ENCODE measurements at places on chromosomes 12 and 14.

DNA sequence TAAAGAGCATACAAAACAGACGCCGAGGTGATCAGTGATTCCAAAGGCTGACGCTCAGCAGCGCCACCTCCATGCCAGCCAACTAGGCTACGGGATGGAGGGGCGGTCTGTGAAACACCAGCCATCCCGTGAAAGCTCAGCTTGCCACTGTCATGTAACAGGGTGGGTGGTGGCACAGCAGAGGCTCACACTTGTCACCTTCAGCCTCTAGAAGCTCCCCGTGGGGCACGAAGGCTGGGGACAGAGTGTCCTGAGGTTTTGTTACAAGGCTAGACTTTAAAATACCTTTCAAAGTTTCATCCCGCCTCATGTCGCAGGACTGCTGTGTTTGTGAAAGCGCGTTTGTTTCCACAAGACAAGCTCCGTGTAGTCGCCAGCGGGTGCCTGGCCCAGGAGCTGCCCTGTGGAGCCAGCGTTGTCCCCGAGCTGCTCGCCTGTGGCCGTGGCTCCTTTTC lies 20.7 kb downstream of the XRCC3 start:
- no peak for DNase-seq

GRCh38 chr14:90693413-90693812 lies 122.8 kb downstream of the TTC7B start:
- no peak for DNase-seq

DNA sequence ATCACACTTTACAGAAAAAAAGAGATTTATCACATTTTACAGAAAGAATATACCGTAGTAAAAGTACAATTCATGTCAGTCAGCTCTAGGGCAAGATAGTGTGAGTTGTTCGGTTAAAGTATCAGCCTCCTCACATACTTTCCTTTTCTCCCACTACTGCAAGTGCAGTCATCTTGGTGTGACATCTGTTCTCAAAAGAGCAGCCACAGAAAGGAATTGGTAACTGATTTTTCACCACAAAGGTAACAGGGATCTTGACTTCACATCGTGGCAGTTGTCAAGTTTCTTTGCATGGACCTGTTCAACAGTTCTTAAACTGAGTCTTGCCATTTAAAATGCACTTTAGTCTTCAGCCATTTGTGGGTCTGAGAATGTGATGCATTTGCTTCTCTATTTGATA lies 5.0 kb upstream of the E2F7 start:
- no peak for DNase-seq

DNA sequence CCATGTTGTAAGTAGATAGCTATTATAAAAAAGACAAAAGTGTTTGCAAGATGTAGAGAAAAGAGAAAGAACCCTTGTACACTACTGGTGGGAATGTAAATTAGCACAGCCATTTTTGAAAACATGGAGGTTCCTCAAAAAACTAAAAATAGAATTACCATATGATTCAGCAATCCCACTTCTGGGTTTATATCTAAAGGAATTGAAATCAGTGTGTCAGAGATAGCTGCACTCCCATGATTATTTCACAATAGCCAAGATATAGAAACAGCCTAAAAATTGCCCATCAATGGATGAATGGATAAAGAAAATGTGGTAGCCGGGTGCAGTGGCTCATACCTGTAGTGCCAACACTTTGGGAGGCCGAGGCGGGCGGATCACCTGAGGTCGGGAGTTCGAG lies 9.2 kb downstream of the PSMC6 start:
- DNase-seq: no peak
